ENCODE measurements at places on chromosomes 12 and 14.

DNA sequence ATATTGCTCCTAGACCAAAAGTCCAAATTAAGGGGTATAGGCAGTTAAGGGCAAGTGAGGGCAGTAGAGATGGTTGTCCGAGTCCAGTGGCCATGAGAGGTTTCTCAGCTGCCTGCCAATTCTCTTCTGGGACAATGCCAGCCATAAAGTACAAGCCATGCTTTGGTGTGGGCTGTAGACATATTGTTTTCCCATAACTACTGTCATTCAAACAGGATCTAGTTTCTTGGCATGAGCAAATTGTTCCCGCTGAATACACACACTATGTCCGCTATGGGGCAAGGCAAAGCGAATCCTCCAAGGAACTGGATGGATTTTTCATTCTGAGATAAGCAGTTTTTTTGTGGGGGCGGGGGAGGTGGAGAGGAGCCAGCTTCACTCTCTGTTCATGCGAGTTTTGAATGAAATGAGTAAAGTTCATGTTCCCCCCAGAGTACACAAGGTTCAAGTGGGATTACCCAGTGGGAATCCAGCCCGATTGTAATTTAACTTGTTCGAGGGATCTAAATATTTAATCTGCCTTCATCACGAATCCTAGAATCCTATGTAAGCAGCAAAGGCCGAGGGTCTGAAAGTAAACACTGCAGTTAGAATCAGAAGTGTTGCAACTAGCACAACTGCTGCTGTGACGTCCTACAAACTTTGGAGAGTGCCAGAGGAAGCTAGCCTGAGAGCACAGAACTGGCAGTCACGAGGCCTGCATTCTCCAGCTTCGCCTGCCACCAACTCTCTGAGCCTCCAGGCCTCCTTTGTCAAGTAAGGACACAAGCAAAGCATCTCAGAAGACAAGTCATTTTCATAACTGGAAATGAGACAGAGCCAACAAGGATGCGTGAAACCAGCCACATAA is 137.0 kb downstream of the CRADD start:
- no peak for DNase-seq

DNA sequence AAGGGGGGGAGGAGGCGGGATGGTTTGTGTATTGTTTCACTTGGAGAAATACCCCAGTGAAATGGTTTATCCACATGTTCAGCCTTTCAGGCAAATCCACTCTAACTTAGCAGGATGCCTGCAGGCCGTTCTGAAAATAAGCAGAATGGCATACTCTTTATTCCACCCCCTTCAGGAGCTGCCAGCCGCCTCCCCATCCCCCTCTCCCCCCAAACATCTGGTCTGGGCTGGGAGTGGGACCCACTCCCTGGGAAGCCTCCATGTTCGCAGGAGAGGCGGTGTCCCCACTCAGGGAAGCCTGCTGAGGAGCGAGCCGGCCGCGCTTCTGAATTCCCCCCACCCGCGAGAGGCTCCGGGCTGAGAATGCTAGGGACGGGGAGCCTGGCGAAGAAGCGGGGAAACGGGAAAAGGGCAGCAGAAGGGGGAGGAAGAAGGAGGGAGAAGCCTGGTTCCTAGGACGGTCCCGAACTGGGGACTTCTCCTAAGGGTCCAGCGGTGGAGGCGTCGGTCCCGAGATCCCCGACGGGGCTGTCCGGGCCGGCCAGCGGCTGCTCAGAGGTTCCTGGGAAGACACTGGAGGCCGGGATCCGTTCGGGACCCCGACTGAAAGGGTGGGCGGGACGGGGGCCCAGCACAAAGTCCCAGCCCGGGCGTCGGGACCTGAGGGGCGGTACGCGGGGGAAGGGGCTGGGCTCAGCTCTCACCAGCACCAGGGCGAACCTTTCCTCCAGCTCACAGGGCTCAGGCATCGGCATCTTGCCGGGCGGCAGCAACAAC is 666 bp downstream of the FMNL3 start:
- DNase-seq = peak; percentile 20

GRCh38 chr14:55532645-55533344 is 47.2 kb upstream of the KTN1 start:
- no peak for DNase-seq

DNA sequence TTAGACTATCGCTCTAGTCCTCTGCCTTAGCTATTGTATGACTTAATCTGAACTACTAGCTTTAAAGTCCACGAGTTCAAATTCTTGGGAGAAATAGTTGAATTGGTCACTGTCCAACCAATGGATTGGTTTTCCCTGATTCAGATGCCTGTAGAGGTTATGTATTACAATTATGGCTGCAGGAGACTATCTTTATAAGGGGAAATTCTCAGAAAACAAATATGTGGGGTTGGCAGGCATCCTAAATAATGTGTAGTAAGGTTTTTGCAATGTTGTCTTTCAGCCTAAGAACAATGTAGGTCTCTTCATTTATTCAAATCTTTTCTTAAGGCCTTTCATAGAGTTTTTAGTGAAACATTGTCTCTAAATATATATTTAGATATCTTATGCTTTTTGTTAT is 26.9 kb downstream of the MYRFL start:
- no peak for DNase-seq

GRCh38 chr14:61322799-61323290 is 1.5 kb downstream of the PRKCH start:
- DNase-seq = no peak

- no peak for DNase-seq
These were observed 18.1 kb upstream of the MAPKAPK5 start for GRCh38 chr12:111823891-111824290.

GRCh38 chr14:70005281-70005805 is 126.1 kb downstream of the SMOC1 start:
- DNase-seq = no peak

DNA sequence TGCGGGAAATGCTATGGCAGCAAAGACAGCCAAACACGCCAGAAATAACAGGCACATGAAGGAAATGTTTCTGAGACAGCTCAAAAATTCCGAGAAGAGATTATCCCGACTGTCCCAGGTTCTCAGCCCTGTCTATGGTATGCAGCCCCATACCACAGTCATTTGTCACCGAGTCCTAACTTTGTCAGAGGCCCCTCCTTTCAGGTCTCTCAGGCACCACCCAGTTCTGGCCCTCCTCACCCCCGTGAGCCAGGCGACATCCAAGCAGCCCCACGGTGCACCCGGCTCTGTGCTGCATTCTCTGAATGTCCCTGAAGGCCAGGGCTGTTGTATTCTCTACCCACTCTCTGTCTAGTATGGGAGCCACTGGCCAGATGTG is 24.0 kb downstream of the SSH1 start:
- DNase-seq = no peak
